ENCODE measurements at places on chromosomes 16 and 17. TPM values are rescaled to one million over a fixed set of nuclear protein-coding genes. Genes with fewer than 3 reads are reported as not detected.

The CD300LD gene
- not detected for total RNA-seq

The ABCA6 gene
- not detected for total RNA-seq

The CCL4 gene
- total RNA-seq, result not detected

The OMG gene
- total RNA-seq, result not detected
